ENCODE measurements at places on chromosomes 2 and 18.
A peak's percentile ranks its signal among the peaks of the same experiment; 100 is the strongest.

DNA sequence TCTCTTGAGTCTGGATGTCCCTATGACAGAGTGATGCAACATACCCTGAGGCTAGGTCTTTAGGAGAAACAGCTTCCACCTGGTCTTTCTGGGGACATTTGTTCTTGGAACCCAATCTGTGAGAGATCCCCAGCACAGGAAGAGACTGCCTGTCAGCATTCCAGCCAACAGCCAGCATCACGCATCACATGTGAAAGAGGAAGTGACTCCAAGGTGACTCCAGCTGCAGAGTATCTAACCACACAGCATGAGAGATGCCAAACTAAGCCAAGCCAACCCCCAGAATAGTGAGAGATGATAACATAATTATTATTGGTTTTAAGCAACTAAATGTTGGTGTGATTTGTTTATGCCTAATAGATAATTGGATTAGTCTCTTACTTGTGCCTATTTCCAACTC, 35.7 kb downstream of the C18orf63 start:
- DNase-seq, result no peak
- H3K4me1 ChIP-seq, result no peaks in the 10 kb centered on the region
- H3K27ac ChIP-seq, result no peak overlapping the region
- no peak overlapping the region for H3K4me3 ChIP-seq

DNA sequence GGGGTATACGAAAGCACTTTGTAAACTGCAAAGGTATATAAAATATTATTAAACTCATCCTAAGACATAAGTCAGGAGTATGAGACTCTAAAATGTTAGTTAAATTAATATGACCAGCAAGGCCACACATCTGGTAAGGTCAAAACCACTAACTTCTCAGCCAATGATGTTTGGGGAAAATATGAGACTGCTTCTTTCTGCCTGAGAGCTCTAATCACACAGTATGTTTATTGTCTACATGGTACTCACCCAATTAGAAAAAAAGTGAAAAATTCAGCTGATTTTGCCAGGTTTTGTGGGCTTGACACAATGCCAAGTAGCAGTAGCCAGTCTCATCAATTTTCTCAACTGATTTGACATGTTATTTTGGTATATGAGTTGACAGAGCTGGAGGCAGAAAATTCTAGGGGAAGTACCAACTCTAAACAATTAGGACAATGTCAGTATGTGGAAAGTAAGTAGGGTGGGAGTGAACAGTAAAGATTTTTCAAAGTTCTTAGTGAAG, 87.3 kb downstream of the ALK start:
- no peak overlapping the region for H3K27ac ChIP-seq
- H3K4me1 ChIP-seq, result no peaks in the 10 kb centered on the region
- no peak for DNase-seq
- H3K4me3 ChIP-seq, result no peak overlapping the region

DNA sequence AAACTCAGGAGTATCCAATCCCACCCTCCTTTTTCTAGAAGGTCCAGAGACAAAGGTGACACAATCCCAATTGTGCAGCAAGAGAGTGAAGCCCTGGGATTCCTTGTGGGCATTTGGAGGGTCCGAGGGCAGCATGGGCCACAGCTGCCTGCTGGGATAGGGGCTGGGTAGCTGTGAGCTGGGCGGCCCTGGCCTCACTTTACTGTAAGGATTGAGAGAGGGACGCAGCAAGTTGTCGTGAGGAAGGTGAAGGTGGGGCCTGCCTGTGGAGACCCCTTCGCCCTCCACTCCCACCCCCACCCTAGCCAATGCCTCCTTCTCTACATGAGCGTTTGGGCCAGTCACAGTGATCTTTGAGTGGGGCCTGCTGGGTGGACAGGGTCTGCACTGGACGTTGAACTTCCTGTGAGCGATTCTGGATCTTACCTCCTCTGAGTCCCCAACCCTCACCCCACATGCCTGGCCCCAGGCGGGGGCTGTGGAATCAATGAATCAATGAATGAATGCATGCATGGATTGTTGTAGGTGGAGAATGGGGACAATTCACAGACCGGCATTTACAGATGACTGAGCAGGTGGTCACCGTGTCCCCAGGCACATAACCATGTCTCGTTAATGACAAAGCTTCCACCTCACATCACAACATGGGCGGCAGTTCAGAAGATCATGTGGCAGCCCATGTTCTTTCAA, 107.2 kb downstream of the INHBB start:
- no peaks in the 10 kb centered on the region for H3K36me3 ChIP-seq
- H3K27ac ChIP-seq, result no peak overlapping the region
- no peak for DNase-seq
- no peak overlapping the region for H3K4me3 ChIP-seq

GRCh38 chr2:20674974-20675679, 8.2 kb downstream of the GDF7 start:
- peaks cover 23% of the 10 kb centered on the region for H3K27me3 ChIP-seq
- no peaks in the 10 kb centered on the region for H3K4me1 ChIP-seq
- H3K4me3 ChIP-seq, result no peak overlapping the region
- H3K36me3 ChIP-seq, result no peaks in the 10 kb centered on the region
- H3K27ac ChIP-seq, result no peak overlapping the region

GRCh38 chr2:54582987-54583386, 126.9 kb downstream of the SPTBN1 start:
- peaks cover 21% of the 10 kb centered on the region for H3K4me1 ChIP-seq
- H3K4me3 ChIP-seq, result no peak overlapping the region
- no peak overlapping the region for H3K27ac ChIP-seq
- no peaks in the 10 kb centered on the region for H3K36me3 ChIP-seq
- H3K27me3 ChIP-seq, result no peaks in the 10 kb centered on the region
- DNase-seq, result no peak

DNA sequence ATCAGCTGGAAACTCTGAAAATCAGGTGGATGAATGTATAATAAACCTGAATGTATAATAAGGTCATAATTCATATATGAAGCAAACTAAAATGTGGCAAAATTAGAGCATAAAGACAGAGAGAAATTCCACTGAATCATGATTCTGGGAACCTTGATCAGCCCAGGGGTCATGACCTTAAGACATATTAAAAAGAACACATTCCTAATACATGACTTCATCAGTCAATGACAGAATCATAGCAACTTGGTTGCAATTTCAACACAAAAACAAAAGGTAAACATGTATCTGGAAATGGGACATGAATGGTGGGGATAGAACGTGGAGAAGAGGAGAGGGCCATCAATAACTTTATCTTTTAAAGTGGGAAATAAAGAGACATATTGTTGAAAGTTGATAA, 17.6 kb downstream of the AFF3 start:
- H3K4me3 ChIP-seq, result no peak overlapping the region
- H3K27ac ChIP-seq, result no peak overlapping the region
- H3K4me1 ChIP-seq, result no peaks in the 10 kb centered on the region
- DNase-seq, result no peak
- peaks cover 3% of the 10 kb centered on the region for H3K27me3 ChIP-seq
- H3K36me3 ChIP-seq, result no peaks in the 10 kb centered on the region

GRCh38 chr2:242054406-242054805, 184.9 kb downstream of the RTP5 start:
- H3K36me3 ChIP-seq, result no peaks in the 10 kb centered on the region
- H3K27ac ChIP-seq, result no peak overlapping the region
- H3K4me3 ChIP-seq, result no peak overlapping the region
- H3K27me3 ChIP-seq, result no peaks in the 10 kb centered on the region

GRCh38 chr2:8626572-8626971, 55.3 kb upstream of the ID2 start:
- peaks cover 21% of the 10 kb centered on the region for H3K4me1 ChIP-seq
- no peak overlapping the region for H3K4me3 ChIP-seq
- no peak for DNase-seq
- no peaks in the 10 kb centered on the region for H3K27me3 ChIP-seq
- H3K27ac ChIP-seq, result no peak overlapping the region

DNA sequence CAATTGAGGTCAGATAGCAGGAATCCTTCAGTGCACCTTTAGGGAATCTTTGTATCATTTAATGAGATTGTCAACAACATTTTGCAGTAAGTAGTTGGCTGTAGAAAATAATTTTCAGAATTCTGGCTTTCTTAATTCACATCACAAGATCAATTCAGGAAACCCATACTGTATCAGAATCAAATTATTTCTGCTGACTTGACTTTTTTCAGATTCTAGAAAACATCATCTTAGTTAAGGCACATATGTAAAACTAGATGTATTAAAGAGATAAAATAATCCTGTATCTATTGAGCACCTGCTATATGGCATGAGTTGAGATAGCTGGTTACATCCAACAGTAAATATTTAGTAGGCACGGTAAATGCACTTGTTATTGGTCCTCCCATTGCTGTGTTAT, 791.4 kb downstream of the TDRD15 start:
- H3K27me3 ChIP-seq, result no peaks in the 10 kb centered on the region
- no peaks in the 10 kb centered on the region for H3K4me1 ChIP-seq
- no peak overlapping the region for H3K27ac ChIP-seq
- no peaks in the 10 kb centered on the region for H3K36me3 ChIP-seq
- no peak for DNase-seq

DNA sequence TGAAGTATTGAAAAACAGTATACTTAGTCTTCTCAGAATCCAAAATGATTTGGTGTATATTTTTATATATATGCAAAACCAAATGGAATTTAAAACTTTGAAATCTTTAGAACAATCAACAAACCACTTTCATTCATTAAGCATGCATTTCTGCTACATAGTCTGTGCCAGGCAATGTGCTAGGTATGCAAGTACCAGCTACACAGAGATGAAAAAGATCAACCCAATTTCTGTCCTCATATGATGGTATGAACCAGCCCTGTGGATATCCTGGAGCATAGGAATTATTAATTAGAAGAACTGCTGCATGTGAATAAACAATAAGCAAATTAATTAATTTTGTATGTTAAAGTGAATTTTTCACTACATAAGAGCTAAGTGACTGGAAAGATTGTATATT, 51.2 kb upstream of the RTN4 start:
- H3K4me3 ChIP-seq, result no peak overlapping the region
- no peaks in the 10 kb centered on the region for H3K36me3 ChIP-seq
- DNase-seq, result no peak

GRCh38 chr2:183079139-183079775, 710 bp downstream of the DUSP19 start:
- H3K4me1 ChIP-seq, result peaks cover 7% of the 10 kb centered on the region
- no peaks in the 10 kb centered on the region for H3K27me3 ChIP-seq
- no peaks in the 10 kb centered on the region for H3K36me3 ChIP-seq

DNA sequence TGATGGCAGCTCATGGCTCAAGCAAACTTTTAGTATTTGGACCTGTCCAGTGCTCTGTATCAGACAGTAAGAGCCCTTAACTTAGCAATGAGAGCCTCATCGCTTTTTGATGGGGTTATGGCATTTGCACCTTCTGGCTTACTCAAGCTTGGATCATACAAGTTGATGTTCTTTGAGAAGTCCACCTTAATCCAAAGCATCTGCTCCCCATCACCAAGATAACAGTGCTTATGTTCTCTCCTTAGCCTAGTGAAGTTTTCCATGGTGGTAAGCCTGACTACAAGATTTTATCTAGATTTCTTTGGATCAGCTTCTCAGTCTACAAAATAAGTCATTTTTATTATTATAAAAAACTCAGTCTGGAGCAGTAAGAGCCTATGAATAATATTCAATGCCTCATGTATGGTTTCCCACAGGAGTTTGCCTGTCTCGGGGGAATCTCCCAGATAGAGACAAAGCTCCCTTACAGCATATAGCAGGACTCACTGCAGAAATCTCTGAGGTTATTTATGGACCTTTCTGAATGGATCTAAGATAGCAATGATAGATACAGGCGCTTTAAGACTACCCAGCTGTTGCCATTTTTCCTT, 472.2 kb upstream of the LINC00305 start:
- no peak overlapping the region for H3K4me3 ChIP-seq
- no peaks in the 10 kb centered on the region for H3K27me3 ChIP-seq
- no peaks in the 10 kb centered on the region for H3K4me1 ChIP-seq
- no peak for DNase-seq
- no peak overlapping the region for H3K27ac ChIP-seq

DNA sequence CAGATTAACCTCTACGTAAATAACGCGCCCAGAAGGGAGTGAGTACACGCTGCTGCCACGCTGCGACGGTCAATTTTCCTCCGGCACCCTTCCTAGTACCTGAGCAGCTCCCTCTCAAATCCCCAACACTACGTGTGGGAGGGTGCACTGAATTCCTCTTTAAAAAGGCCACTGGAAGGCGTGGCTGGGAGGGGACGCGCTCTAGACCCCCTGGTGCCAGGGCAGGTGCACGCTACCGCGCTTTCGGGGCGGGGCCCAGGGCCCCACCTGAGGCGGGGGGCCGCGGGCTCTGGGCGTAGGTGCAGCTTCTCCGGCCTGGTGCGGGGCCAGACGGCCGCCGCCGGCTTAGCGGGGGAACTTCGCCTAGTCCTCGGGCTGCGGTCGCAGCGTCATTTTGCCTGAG, 668 bp upstream of the ANKRD12 start:
- H3K4me3 ChIP-seq, result peak overlapping the region; percentile 74
- peak overlapping the region; percentile 98 for H3K27ac ChIP-seq
- H3K36me3 ChIP-seq, result no peaks in the 10 kb centered on the region
- H3K4me1 ChIP-seq, result peaks cover 11% of the 10 kb centered on the region
- no peaks in the 10 kb centered on the region for H3K27me3 ChIP-seq
- no peak for DNase-seq

- no peak overlapping the region for H3K4me3 ChIP-seq
- H3K27ac ChIP-seq, result no peak overlapping the region
- no peaks in the 10 kb centered on the region for H3K36me3 ChIP-seq
- no peak for DNase-seq
- no peaks in the 10 kb centered on the region for H3K27me3 ChIP-seq
These were observed 112.2 kb upstream of the TACR1 start for GRCh38 chr2:75311521-75311920.

GRCh38 chr18:70337139-70337972, 48.5 kb downstream of the SOCS6 start:
- no peaks in the 10 kb centered on the region for H3K4me1 ChIP-seq
- no peak overlapping the region for H3K27ac ChIP-seq
- no peaks in the 10 kb centered on the region for H3K36me3 ChIP-seq
- no peaks in the 10 kb centered on the region for H3K27me3 ChIP-seq
- no peak for DNase-seq

DNA sequence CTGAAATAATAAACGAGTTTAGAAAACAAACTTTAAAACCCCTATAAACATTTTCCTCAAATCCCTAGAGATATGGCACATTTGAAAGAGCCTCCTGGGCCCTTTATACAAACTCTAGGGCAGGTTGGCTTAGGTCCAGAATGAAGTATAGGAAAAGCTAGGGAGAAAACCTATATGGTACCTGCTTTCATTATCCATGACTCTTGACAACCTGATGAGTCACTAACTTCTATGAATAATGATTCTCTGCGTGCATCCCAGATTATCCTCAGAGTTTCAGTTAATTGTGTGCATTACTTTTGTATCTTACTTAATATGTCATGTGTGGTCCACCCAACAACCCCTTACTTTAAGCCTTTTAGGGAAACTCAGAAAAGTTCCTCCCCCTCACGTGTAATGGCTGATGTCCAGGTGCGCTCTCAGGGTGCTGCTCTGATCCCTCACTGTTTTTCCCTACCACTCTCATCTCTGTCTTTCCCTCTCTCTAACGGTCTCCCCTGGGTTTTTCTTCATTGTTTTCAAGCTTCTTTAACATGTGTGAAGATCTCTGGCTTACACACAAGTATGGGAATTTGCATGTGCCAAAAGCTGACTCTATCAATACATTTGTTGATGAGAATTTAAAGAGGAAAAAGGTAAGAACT, 78.5 kb downstream of the LRP1B start:
- H3K4me1 ChIP-seq, result no peaks in the 10 kb centered on the region
- H3K36me3 ChIP-seq, result no peaks in the 10 kb centered on the region
- no peak overlapping the region for H3K27ac ChIP-seq
- H3K27me3 ChIP-seq, result no peaks in the 10 kb centered on the region
- H3K4me3 ChIP-seq, result no peak overlapping the region
